Osteocyte (in vitro differentiated cells): ENCODE measurements at places on chromosomes 5 and 9. TPM values are rescaled to one million over a fixed set of nuclear protein-coding genes. Genes with fewer than 3 reads are reported as not detected.

DNA sequence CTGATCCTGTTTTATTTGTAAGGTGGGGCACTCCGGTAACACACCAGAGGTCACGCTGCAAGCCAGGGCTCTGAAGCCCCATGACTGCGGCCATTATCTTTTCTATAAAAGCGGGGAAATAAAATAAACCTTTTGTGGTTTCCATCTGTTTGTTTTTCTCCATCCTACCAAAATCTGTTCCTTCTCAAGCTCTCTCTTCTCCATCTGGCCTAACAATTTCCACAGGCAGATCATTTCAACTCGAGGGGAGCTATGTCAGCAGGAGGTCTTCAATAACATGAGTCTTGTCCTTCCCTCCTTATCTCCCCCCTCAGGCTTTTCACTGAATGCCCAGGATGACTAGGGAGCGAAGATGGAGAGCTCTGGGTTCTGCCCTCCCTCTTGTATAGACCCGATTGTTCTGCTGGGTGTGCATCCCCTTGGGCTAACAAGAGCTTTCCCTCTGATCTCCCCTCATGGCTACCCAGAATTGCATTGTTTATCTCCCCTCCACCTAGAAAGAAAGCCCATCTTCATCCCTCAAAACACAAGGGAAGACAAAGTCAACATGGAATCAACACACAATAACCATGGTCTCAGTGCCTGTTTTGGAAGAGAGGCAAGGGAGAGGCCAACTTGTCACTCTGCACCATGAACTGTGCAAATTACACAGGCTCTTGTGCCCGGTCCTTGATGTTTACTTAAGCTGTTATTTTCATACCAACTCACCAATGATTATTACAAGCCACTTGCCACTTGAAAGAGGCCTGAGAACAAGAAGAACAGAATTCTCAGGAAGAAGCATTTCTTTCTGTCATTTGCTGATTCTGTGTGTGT, 187.8 kb downstream of the FANCC start:
- H3K36me3 ChIP-seq: no peaks in the 10 kb centered on the region
- peak; percentile 21 for DNase-seq
- no peak overlapping the region for H3K4me3 ChIP-seq
- no peaks in the 10 kb centered on the region for H3K27me3 ChIP-seq

The DMGDH gene
- total RNA-seq: 1.1 and 2.4 TPM in 2 replicates

GRCh38 chr5:139295346-139296057, 2.0 kb downstream of the MATR3 start:
- H3K36me3 ChIP-seq: no peaks in the 10 kb centered on the region
- no peaks in the 10 kb centered on the region for H3K27me3 ChIP-seq
- H3K4me3 ChIP-seq: peak overlapping the region; percentile 97
- H3K27ac ChIP-seq: peak overlapping the region; percentile 99

DNA sequence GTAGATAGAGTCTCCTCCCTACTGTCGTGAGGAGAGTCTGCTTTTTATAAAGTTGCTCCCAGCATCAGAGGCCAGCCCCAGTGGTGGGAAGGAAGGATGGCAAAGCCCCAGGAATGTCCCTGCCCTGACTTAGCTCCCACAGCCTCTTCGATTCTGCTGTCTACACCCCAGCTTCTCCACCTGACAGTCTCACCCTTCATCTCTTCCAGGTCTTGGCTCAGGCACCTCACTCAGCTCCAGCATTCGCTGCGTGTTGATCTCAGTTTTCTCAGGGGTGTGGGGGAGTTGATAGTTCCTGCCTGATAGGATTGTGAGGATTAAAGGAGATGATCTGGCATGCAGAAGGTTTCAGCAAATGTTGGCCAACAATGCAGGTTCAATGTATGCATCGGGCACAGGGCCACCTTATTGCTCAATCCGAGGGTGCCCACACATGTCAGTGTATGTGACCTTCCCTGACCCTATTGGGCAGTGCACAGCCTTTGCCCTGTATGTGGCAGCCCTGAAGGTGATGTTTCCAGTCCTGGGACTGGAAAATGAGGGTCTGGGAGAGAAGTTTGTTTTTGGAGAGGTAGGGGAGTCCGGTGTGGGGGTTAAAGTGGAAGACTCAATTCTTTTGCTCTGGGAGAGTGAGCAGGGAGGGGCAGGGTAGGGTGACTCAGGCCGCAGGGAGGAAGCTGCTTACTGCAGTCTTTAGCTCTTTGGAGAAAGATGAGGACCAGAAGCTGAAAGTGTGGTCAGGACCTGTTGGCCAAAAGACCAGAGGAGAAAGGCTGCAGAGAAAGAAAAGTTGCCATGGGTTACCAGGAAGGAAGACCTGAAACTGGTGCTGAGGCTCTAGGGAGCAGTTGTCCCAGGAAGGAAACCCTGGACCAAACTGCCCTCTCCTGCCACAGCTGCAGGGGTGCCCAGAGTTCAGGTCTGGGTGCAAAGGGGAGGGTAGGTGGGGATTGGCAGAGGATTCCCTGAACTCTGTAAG, 153.2 kb downstream of the MACROH2A1 start:
- H3K27me3 ChIP-seq: no peaks in the 10 kb centered on the region
- H3K4me1 ChIP-seq: peaks cover 43% of the 10 kb centered on the region
- no peak overlapping the region for H3K27ac ChIP-seq
- peak; percentile 56 for DNase-seq
- H3K36me3 ChIP-seq: no peaks in the 10 kb centered on the region

The SV2C gene
- 0.05 TPM in 1 of 2 replicates, not detected in the other for total RNA-seq

- H3K36me3 ChIP-seq: peaks cover 40% of the 10 kb centered on the region
- H3K4me1 ChIP-seq: peaks cover 30% of the 10 kb centered on the region
- no peaks in the 10 kb centered on the region for H3K27me3 ChIP-seq
- no peak overlapping the region for H3K27ac ChIP-seq
- DNase-seq: no peak
Measured at GRCh38 chr9:81656004-81656403, 33.3 kb downstream of the TLE1 start.

DNA sequence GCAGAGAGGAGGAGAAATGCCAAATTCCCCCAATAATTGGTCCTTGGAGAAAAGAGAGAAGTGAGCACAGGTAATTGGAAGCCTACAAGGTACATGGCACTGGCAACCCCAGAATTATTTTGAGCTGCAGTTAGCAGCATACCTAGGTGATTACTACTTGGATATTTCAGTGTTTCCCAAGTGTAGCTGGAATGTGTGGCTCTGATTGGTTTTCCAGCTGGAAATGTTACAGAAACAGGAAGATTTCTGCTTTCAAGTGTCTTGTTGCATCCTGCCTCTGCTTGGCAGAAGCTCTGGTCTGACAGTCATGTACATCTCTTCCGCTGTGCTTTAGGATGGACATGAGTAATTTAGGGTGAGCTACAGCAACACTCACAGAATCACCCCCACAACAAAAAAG, 262.1 kb downstream of the ENC1 start:
- H3K27ac ChIP-seq: no peak overlapping the region
- peak; percentile 19 for DNase-seq
- no peaks in the 10 kb centered on the region for H3K27me3 ChIP-seq
- no peaks in the 10 kb centered on the region for H3K36me3 ChIP-seq

The GGTA1 gene
- total RNA-seq: 0.64 and 1.1 TPM in 2 replicates

DNA sequence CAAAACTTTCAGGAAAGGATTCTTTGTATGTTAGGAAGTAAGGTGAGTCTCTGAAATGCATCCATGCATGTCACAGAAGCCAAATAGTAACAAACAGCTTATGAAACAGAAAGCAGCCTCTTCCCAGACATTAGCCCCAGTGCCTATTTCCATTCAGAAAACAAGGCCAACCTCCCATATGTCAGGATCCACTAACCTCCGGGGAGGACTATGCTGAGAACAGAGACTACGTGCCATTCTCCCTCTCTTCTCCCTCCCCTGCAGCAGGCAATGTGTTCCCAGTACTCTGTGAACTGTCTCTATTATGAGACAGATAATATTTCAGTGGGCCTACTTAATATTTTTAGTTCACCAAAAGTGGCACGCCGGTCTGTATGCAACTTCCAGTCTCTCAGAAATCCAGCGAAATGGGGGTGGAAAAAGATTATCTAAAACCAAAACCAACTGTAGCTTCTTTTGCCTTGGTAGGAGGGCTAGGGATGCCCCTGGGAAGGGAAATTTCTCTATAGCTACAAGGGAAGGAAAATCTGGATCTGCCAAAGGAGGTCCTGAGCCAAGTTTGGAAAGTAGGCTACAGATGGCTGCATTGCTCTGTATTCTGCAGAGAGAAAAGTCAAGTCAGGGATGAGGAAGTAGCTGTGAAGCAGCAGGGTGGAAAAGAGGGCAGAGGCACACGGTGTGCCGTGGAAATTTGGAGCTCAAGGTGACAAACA, 42.0 kb downstream of the VLDLR start:
- H3K27ac ChIP-seq: no peak overlapping the region
- DNase-seq: no peak
- no peak overlapping the region for H3K4me3 ChIP-seq
- H3K27me3 ChIP-seq: no peaks in the 10 kb centered on the region
- H3K4me1 ChIP-seq: peaks cover 5% of the 10 kb centered on the region
- H3K36me3 ChIP-seq: no peaks in the 10 kb centered on the region

The WNT8A gene
- not detected in 2 replicates for total RNA-seq

DNA sequence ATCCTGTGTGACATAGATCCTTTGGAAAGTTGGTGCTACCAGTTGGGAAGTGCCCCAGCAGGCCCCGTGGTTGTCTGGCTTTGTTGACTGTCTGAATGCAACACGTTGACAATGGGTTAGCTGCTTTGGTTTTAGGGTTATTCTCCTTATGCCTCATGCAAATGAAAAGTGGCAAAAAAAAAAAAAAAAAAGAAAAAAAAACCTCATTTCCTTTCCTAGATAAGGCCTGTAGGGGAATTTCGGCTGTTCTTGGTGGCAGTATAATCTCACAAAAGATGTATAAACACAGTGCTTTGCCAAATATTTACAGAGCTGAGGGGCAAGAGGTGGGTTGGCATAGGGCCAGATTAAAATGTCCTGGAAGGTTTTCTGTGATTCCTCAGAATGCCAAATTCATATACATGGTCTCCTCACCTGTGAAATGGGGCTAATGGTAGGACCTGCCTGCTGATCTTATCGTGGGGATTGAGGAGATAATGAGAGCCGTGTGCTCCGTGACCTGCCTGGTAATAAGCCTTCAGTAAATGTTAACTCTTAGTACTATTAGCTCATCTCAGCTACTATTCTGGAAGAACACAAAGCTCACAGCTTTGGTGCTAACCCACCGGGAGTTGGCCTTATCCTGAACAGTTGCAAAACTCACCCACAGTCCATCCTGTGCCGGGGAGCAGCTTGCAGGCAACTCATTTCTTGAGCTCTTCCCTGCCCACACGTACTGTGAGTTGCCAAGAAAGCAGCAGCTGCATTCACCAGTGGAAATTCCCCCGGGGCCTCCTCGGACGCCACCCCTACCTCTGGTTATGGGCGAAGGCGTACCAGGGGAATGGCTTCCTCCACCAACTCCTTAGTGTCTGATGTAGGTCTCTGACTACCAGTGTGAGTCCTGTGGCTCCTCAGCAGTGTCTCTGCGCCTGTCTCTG, 220.3 kb downstream of the NR3C1 start:
- peaks cover 7% of the 10 kb centered on the region for H3K4me1 ChIP-seq
- H3K4me3 ChIP-seq: no peak overlapping the region
- DNase-seq: no peak
- H3K27me3 ChIP-seq: no peaks in the 10 kb centered on the region
- no peak overlapping the region for H3K27ac ChIP-seq
- H3K36me3 ChIP-seq: no peaks in the 10 kb centered on the region

The CCL27 gene
- 0.78 and 1.1 TPM in 2 replicates for total RNA-seq

- H3K27me3 ChIP-seq: no peaks in the 10 kb centered on the region
- peaks cover 2% of the 10 kb centered on the region for H3K36me3 ChIP-seq
- peaks cover 26% of the 10 kb centered on the region for H3K4me1 ChIP-seq
- H3K4me3 ChIP-seq: no peak overlapping the region
- H3K27ac ChIP-seq: no peak overlapping the region
- DNase-seq: no peak
Measured at GRCh38 chr5:124981901-124982300, 235.5 kb upstream of the ZNF608 start.

- no peaks in the 10 kb centered on the region for H3K36me3 ChIP-seq
- no peaks in the 10 kb centered on the region for H3K4me1 ChIP-seq
- no peak overlapping the region for H3K4me3 ChIP-seq
- H3K27ac ChIP-seq: no peak overlapping the region
- no peaks in the 10 kb centered on the region for H3K27me3 ChIP-seq
Measured at GRCh38 chr5:42641336-42642005, 115.1 kb upstream of the CCDC152 start.

DNA sequence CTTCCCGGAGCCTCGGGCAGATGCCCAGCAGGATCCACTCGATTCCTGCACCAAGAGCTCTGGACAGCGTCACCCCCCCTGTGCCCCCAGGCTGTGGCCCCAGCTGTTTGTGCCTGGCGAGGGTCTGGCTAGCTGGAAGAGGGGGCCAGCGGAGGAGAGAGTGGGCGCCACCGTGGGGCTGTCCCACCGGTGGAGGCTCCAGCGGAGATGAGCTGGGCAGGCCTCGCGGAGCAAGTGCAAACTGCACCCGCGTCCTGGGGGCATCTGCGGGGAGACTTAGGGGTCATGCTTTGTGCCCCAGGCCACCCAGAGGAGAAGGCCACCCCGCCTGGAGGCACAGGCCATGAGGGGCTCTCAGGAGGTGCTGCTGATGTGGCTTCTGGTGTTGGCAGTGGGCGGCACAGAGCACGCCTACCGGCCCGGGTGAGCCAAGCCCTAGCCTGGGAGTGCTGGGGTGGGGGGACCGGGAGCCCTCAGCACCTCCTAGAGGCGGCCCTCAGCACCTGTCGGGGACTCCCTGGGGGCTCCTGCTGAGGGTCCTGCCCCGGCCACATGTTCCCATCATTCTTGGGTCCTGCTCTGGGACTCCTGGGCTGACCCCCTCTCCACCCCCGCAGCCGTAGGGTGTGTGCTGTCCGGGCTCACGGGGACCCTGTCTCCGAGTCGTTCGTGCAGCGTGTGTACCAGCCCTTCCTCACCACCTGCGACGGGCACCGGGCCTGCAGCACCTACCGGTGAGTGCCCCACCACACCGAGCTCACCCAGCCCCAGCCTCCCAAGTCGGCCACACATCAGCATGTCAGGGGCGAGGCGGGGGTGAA, 5.4 kb downstream of the EGFL7 start:
- DNase-seq: no peak
- H3K27ac ChIP-seq: no peak overlapping the region
- no peaks in the 10 kb centered on the region for H3K27me3 ChIP-seq
- H3K4me1 ChIP-seq: peaks cover 13% of the 10 kb centered on the region

- no peak overlapping the region for H3K27ac ChIP-seq
- DNase-seq: no peak
- no peaks in the 10 kb centered on the region for H3K4me1 ChIP-seq
- no peak overlapping the region for H3K4me3 ChIP-seq
- peaks cover 19% of the 10 kb centered on the region for H3K27me3 ChIP-seq
- H3K36me3 ChIP-seq: no peaks in the 10 kb centered on the region
Measured at GRCh38 chr9:107872457-107873192, 383.1 kb upstream of the KLF4 start.

DNA sequence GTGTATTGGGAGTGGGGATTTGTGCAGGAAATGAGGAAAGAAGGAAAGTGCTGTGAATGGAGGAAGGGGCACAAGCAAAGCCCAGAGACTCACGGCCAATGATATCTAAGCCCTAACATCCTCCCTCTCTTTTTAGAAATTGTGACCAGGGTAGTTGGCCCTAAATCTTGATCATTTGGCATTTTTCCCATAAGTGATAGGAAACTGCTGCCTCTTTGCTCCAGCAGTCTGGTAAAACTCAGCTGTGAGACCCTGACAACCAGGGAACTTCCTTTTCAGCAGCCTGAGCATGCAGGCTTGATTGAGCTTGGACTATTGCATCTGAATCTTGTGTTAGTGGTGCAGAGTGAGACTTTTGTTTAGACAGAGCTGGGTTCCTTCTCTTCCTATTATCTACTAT, 9.6 kb upstream of the ADRB2 start:
- H3K27ac ChIP-seq: no peak overlapping the region
- H3K36me3 ChIP-seq: no peaks in the 10 kb centered on the region
- peaks cover under 1% of the 10 kb centered on the region for H3K4me1 ChIP-seq
- H3K4me3 ChIP-seq: no peak overlapping the region
- no peak for DNase-seq

The KIF24 gene
- total RNA-seq: 1.4 and 1.5 TPM in 2 replicates

The EFNA5 gene
- total RNA-seq: 34.2 and 35.4 TPM in 2 replicates

The SLC6A3 gene
- total RNA-seq: not detected in 2 replicates
